Mesothelial cell of epicardium (in vitro differentiated cells): ENCODE measurements at places on chromosomes 12 and 14.

DNA sequence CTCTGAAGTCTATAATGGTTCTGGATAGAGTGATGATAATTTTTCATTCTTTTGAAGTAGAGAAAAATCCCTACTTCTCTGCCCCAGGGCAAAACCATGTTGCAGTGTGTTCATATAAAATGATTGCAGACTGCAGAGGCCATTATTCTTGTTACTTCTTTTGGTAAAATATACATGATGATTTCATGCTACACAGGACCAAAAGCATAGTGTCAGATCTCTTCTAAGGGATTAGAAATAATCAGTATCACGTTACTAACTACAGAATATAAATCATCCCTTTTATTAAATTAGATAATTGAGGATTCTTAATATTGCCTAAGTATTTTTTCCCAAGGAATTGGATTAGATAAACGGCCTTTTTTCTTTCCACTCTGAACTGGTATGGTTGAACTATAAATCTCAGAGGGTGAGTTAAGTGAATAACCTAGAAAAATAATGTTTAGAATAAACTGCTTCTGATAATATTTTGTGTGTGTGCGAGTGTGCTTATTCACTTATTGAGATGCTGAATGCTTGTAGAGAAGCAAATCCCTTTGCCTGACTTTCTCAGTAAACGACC, 156.2 kb downstream of the EFCAB11 start:
- peak overlapping the region; percentile 88 for H3K27ac ChIP-seq
- H3K36me3 ChIP-seq: no peaks in the 10 kb centered on the region
- no peak for DNase-seq
- peaks cover 26% of the 10 kb centered on the region for H3K4me1 ChIP-seq
- H3K4me3 ChIP-seq: no peak overlapping the region

DNA sequence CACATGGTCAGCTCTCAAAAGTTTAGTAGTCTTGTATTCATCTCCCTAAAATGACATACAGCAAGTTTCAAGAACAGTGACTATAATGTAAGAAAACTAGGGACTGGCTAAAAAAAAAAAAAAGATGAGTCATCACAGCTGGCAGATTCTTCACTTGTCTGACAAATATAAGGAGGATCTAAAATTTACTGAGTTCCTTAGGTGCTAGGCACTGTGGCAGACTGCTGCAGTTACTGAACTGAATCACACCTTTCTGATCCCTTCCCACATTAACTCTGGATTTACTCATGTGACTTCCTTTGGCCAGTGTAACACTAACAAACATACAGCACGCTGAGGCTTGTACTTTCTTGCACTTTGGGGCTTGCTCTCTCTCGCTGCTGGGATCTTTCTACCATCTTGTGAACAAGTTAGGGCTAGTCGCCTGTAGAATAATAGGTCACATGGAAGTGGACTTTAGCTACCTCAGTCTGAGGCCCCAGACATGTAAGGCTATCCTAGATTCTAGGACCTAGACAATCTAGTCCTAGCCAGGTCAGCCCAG, 32.1 kb downstream of the BAZ1A start:
- no peaks in the 10 kb centered on the region for H3K27me3 ChIP-seq
- DNase-seq: no peak
- H3K4me1 ChIP-seq: peaks cover 2% of the 10 kb centered on the region
- H3K4me3 ChIP-seq: no peak overlapping the region
- H3K36me3 ChIP-seq: peaks cover 27% of the 10 kb centered on the region

GRCh38 chr12:59594943-59595500, 807 bp upstream of the SLC16A7 start:
- no peak for DNase-seq
- peaks cover 26% of the 10 kb centered on the region for H3K4me1 ChIP-seq

GRCh38 chr14:33499687-33500086, 451.2 kb downstream of the EGLN3 start:
- no peak for DNase-seq
- no peaks in the 10 kb centered on the region for H3K4me1 ChIP-seq
- peaks cover 8% of the 10 kb centered on the region for H3K36me3 ChIP-seq
- H3K27me3 ChIP-seq: peaks cover 24% of the 10 kb centered on the region

DNA sequence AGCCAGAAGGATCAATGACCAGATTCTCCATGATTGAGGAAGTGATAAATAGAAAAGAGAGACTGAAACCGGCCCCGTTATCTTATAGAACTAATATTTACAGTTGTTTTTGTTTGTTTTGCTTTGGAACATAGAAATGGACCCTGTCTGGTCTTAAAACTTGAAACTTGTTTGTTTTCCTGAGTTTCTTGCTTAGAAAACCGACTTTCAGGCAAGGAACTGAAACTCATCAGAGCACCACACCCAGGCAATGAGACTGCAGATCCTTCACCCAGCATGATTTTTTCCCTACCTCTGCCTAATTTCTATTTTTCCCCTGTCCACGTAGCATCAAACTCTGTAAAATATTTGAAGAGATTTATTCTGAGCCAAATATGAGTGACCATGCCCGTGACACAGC, 10.6 kb upstream of the CLEC12A start:
- no peak for DNase-seq
- peaks cover 5% of the 10 kb centered on the region for H3K4me1 ChIP-seq
- H3K36me3 ChIP-seq: no peaks in the 10 kb centered on the region
- H3K27me3 ChIP-seq: no peaks in the 10 kb centered on the region

DNA sequence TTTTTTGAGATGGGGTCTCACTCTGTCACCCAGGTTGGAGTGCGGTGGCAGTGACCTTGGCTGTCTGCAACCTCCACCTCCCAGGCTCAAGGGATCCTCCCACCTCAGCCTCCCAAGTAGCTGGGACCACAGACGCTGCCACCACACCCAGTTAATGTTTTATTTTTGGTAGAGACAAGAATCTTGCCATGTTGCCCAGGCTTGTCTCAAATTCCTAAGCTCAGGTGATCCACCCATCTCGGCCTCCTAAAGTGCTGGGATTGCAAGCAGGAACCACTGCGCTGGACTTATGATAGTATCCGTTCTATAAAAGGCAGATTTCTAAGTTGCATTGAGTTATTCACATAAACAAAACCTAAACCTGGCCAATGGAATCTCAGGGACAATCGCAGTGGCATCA, 321.1 kb upstream of the PRICKLE1 start:
- DNase-seq: no peak
- no peak overlapping the region for H3K27ac ChIP-seq
- peaks cover under 1% of the 10 kb centered on the region for H3K4me1 ChIP-seq
- peaks cover 7% of the 10 kb centered on the region for H3K36me3 ChIP-seq
